Activated CD4-positive, alpha-beta T cell treated with anti-CD3 and anti-CD28 coated beads, Interleukin-2, amount 50 U/mL, for 24 hours (primary cell): ENCODE measurements at places on chromosomes 16 and 17.

GRCh38 chr17:77824780-77825280 lies 133.7 kb upstream of the TNRC6C start:
- no peak for DNase-seq

DNA sequence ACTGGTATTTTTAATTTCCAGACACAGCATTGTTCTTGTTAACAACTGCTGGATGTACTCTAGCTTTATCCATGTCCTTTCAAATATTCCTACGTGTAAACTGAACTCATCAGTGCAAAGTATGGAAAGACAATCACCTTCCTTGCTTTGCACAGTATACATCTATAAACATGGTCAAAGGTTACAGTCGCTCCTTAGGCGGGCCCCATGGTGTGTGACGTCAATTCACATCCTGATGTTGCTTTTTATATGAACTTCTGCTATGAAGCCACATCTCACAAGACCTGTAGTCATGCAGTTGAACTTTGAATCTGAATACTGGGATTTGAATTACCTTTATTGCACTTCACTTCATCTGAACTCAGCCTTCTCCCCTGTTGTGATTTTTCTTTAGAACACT lies 447.6 kb upstream of the PSMD7 start:
- DNase-seq, result no peak

GRCh38 chr17:10614536-10615155 lies 42.5 kb downstream of the MYH3 start:
- no peak for DNase-seq

GRCh38 chr17:2856727-2857126 lies 60.5 kb downstream of the RAP1GAP2 start:
- no peak for DNase-seq

- DNase-seq, result no peak
Measured at GRCh38 chr17:65193305-65193704, 56.1 kb downstream of the RGS9 start.

GRCh38 chr16:4612474-4612931 lies 2.2 kb downstream of the UBALD1 start:
- no peak for DNase-seq

DNA sequence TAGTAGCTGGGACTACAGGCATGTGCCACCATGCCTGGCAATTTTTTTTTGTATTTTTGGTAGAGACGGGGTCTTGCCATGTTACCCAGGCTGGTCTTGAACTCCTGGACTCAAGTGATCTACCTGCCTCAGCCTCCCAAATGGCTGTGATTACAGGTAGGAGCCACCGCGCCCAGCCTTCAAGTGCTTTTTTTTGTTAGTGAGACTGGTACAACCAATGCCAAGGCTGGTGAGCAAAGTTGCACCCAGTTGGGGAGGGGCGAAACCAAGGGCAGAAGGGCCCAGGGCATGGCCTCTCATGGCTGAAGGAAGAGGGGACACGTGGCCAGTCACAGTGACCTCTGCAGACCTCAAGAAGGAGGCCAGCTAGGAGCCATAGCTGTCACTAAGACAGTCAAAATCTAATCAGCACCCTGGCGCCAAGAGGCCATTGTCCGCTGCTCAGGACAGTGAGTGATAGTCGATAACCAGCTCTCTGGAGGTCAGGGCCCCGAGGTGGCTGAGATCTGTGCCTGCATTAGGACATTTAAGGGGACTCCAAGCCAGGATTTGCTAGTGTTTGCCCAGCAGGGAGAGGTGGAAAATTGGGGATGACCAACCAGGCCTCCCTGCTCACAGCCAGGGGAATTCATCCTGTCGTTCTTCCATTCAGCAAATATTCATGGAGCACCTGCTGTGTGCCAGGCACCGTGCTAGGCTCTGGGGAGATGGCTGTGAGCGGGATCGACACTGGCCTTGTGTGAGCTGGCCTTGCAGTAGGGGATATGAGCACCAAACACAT lies 10.2 kb downstream of the IL4R start:
- DNase-seq, result no peak

DNA sequence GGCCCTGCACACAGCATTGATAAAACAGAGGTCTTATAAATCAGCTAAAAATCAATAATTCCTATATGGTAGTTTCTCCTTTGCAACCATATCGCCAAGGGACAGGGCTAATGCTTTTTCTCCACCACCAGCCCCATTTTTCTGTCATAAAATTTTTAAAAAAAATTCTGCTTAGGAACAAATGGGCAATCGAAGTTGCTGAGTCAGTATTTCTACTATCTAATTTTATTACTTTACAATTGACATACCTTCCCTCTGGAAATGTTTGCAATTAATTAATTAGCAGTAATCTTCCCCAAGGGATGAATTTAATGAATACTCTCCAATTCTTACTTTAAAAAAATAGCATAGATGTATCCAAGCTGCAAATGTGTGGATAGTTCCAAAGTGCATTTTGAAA lies 1.7 kb upstream of the IRX6 start:
- no peak for DNase-seq

DNA sequence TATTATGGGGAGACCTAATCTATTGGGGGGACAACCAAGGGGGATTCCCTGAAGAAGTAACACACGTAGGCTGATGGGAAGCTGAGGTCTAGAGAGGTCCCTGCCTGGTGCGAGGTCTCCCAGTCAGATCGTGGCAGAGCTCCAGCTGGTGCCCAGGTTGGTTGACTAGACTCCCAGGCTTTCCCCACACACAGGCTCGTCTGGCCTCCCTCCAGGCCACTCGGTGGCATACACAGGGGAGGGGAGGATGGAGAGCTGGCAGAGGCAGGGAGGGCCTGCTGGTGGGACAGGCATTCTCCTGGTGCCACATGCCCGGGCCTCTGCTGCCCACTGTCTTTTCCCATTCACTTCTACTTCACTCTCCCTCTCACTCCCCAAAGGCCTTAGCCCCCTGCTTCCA lies 8.5 kb upstream of the SOCS3 start:
- DNase-seq, result no peak

GRCh38 chr16:50697881-50698767 lies 4.7 kb downstream of the NOD2 start:
- peak; percentile 42 for DNase-seq

DNA sequence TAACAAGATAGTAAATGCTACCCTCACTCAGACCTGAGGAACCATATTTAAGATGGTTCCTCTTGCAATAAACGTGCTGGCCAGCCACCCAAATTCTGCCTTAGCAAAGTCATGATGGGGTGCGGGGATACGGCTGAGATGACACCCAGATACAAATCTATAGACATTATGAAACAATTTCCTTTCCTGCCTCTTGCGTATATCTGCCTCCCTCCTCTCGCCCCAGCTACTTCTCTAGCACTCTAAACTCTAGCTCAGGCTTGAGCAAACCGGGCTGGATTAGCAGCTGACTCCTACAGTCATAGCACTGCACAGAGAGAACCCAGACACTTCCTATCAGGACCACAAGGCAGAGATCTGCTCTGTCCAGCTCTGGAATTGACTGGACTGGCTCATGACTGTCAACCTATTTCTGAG lies 22.3 kb downstream of the CD300LF start:
- no peak for DNase-seq

DNA sequence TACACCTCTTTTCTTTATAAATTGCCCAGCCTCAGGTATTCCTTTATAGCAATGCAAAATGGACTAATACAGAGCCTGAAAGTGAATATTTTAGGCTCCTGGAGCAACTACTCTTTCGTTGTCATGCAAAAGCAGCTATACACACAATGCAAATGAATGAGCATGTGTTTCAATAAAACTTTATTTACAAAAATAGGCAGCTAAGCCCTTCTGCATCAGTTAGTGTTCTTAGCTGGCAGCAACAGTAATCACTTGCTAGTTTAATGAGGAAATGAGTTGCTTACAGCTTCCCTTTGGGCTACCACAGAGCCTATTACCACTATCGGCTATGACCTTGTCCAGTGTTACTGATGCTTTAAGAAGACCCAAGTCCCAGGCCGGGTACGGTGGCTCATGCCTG lies 402.9 kb downstream of the XYLT1 start:
- no peak for DNase-seq

GRCh38 chr17:17837966-17838962 lies 1.5 kb upstream of the SREBF1 start:
- no peak for DNase-seq

DNA sequence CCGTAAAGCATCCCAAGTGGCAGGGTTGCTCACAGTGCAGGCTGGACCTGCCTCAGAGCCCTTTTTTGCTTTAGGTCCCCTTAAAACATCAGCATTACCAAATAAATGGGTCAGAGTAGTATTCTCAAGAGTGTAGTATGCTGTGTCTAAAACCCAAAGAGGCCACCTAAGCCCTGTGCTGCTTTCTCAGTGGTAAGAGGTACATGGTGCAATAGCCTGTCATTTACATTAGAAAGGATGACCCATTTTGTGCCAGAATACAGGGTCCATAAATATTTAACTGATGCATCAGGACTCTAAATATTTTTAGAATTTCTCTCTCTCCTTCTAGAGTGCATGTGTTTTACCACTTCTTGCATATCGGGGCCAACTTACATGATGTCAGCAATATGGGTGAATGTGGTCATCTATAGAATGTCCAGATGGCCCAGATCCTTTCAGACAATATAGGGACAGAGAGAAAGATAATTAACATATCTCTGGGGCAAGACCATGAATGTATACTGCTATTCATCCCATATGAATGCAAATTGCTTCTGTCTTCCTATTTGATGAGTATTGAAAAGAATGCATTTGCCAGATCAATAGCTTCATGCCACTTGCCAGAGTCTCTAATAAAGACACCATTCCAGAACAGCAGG lies 329.2 kb downstream of the PMP22 start:
- no peak for DNase-seq
